ENCODE measurements at places on chromosomes 5 and 9. TPM values are rescaled to one million over a fixed set of nuclear protein-coding genes. Genes with fewer than 3 reads are reported as not detected.

NHP2 gene
- 85.7 TPM for total RNA-seq

PCDHB15 gene
- 11.0 TPM for total RNA-seq

LECT2 gene
- total RNA-seq, result not detected

DDX46 gene
- total RNA-seq, result 33.7 TPM

SHOC1 gene
- total RNA-seq, result 1.2 TPM

PHF24 gene
- 0.23 TPM for total RNA-seq

TMEM215 gene
- total RNA-seq, result 0.88 TPM

RANBP3L gene
- 13.3 TPM for total RNA-seq

PCDHA11 gene
- total RNA-seq, result 0.82 TPM

FYB1 gene
- 5.5 TPM for total RNA-seq

GMCL2 gene
- not detected for total RNA-seq
